ENCODE measurements at places on chromosomes 4 and X.
A peak's percentile ranks its signal among the peaks of the same experiment; 100 is the strongest.

DNA sequence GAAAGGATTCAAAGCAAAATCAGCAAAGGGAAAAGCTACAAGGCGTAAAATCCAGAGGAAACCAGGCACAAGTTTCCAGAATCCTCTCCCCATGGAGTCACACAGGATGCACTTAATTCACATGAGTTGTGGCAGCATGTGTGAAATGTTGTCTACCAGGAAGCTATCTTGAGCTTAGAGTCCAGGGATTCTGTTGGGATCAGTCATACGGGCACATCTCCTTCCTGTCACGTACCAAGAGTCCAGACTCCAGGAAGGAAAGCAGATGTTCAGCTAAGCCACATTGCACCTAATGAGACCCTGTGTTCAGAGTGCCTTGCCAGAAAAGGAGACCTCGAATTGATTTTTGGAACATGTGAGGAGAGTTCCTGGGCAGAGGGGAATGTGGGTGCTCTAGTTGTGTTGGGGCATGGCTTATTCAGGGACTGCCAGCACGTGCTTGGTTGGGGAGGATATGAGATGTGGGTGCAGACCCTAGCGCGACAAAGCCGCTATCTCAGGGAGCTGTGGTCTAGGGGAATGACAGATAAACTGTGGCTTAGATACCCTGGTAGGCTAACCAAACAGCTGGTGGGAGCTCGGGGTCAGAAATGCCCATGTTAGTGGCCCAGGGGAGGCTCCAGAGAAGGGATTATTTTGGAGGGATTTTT is 70.0 kb downstream of the EVC start:
- DNase-seq, result no peak

GRCh38 chrX:10851809-10852208 is 231.4 kb upstream of the MID1 start:
- DNase-seq, result no peak

GRCh38 chr4:53748328-53748772 is 157.1 kb upstream of the LNX1 start:
- DNase-seq, result no peak

- no peak for DNase-seq
Measured at GRCh38 chr4:182286035-182286434, 42.8 kb downstream of the TENM3 start.

DNA sequence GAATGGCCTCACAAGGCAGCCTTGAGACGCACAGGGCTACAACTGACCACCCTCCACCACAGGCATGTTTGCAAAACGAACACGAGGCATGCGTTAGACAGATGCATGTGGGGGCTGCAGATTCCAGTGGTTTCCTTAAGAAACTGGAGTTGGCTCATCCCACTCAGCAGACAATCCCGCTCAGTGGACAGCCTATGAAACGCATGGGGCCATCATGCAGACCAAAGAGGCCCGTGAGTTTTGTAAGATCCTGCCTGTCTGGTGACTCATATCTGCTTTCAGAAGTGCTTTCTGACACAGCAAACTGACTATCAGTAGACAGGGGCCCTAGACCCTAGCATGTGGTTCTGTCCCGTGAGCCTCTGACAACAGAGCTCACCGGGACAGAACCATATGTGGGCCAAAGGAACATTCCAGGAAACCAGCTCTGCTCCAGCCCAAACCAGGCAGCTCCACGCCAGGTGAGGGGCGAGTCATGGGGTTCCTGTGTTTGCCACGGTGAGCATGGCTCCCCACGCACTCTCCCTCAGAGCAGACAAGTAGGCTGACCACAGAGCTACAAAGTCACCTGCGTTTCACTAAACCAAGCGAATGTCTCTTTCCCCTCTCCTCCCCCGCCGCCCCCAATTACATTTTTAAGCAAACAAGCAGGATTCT is 74.4 kb downstream of the MTMR1 start:
- DNase-seq, result peak; percentile 34

GRCh38 chr4:140466146-140466545 is 31.9 kb downstream of the MGAT4D start:
- DNase-seq, result no peak

DNA sequence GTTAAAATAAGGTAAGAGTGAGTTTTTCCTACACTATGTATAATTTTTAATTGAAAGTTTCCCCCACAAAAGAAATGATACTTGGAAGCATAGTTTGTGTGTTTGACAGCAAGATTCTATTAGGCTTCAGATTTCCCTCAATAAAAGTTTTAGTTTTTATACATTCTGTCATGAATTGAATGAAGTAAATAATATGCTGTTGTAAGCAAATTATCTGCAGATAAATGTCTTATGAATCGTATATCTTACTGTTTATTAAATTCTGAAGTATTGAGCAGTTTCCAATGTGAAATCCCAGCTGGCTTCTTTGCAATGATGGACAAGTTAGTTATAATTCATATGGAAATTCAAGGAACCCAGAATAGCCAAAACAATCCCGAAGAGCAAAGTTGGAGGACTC is 33.5 kb downstream of the RS1 start:
- DNase-seq, result no peak

GRCh38 chrX:134469486-134469885 is 9.5 kb downstream of the HPRT1 start:
- DNase-seq, result peak; percentile 13

- DNase-seq, result no peak
Measured at GRCh38 chr4:184432127-184432922, 42.0 kb downstream of the IRF2 start.

GRCh38 chr4:176272799-176273198 is 3.8 kb upstream of the ASB5 start:
- DNase-seq, result no peak

DNA sequence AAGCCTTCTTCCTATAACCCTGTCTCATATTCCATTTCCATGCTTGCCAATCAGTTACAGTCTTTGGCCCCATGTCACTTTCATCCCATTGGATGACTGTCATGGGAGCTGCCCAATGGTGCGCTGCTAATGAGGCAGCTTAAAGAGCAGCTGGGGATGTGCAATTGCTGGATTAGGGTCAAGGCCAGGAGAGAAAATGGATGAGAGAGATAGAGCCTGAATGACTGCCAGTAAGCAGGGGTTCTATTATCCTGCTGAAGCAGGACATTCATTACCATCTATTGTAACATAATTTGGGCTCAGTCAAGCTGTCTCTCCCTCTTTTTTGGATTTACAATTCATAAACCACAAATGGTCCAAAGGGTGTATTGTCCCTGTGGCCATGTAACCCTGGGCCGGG is 909.0 kb downstream of the CENPC start:
- no peak for DNase-seq

- DNase-seq, result no peak
Measured at GRCh38 chrX:108299101-108299591, 139.1 kb downstream of the COL4A6 start.

- no peak for DNase-seq
Measured at GRCh38 chrX:37997096-37997495, 9.3 kb upstream of the SYTL5 start.

- DNase-seq, result no peak
Measured at GRCh38 chrX:45804276-45804675, 603.6 kb upstream of the DIPK2B start.

Data from GF-D8 (cell line).